ENCODE measurements at places on chromosomes 3 and 15.

GRCh38 chr3:19644405-19644804, 289.6 kb downstream of the EFHB start:
- no peak for DNase-seq

DNA sequence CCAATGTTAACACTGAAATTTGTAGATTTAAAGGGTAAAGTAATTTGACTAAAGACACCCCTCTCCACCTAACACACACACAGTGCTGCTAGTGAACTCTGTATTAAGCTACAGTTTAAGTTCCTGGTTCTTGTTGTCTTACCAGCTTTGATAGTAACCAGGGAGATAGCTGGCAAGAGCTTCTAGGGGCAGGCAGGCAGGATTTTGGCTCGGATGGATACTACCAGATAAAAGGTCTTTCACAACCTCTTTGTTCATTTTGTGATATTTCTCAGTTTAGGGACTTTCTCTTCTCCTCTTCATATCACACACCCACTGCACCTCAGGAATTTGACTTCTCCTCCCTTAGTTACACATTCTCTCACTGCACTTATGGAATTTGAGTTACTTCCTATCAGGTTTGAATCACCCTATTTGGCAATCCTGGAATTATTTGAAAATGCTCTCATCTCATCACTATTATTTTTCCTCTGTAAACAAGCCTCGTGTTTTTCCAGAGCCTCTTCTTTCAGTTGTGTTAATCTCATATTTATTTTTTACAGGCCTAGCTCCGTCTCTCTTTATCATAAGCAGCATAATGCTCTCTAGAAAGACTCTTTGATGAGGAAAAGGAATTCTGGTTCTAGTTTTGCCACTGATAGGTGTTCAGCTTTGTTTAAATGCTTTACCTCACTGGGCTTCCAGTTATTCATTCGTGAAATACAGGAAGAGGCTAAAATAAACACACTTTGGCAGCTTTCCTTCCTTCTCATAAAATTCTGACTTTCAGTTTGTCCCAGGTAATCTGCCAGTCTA, 23.0 kb upstream of the CLDN1 start:
- no peak for DNase-seq

GRCh38 chr3:163785693-163786092, 1292.6 kb downstream of the SI start:
- DNase-seq, result no peak

GRCh38 chr15:74954515-74954914, 2.1 kb downstream of the RPP25 start:
- DNase-seq, result peak; percentile 50

- DNase-seq, result no peak
Measured at GRCh38 chr3:133547432-133548041, 25.9 kb upstream of the CDV3 start.

GRCh38 chr15:81941479-81941878, 104.3 kb downstream of the MEX3B start:
- peak; percentile 30 for DNase-seq

DNA sequence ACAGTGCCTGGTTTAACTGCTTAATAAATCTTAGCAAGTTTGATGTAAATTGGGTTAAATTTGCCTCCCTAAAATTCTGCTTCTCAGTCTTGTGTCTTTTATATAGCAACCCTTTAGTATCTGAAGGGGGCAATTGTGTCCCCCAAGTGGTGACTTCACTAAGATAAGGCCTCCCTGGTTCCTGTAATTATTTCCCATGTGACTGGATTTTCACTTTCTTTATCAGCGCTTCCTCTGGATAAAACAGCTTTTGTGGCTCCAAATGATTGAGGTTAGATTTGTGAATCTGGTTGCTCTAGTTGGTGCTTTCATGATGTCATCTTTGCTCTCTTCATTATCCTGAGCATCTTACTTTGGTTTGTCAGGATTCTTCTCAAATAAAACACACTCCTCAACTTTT, 334.3 kb upstream of the CTDSPL start:
- DNase-seq, result no peak

GRCh38 chr3:107760144-107760543, 237.4 kb downstream of the BBX start:
- no peak for DNase-seq

GRCh38 chr15:68551296-68551635, 27.5 kb upstream of the CORO2B start:
- no peak for DNase-seq

DNA sequence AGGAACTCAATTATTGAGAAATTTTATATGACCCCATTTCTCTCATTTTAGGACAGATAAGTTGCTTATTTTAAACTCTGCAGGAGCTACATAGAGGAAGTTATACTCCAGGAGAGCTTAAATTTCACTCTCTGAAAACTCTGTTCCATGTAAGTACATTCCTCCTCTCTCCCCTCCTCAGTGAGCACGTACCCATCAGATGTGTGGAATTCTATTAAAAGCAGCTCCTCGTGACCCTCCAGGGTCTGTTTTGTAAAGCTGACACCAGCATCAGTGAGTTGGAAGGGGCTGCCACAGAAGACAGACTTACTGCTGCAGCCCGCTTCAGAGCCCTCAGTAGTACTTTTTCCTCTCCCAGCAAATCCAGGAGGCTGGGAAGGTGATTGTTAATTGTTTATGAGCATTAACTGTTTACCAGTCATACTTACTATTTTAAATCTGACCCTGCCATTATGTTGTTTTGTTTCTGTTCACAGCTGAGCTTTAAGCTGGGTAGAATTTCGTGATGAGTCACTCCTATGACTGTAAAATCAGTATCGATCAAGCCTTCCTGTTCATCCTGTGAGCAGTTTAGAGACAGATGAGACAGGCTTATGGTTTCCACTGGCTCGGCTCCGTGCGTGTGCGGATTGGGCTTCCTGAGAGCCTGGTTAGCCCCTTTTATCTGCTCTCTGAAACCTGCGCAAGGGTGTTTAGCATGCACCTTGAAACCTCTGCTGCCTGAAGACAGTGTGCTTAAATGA, 20.4 kb downstream of the IGF1R start:
- no peak for DNase-seq

GRCh38 chr15:39700375-39700700, 82.3 kb downstream of the FSIP1 start:
- DNase-seq, result no peak

GRCh38 chr3:45055411-45056143, 29.5 kb downstream of the CLEC3B start:
- DNase-seq, result no peak

GRCh38 chr15:60399931-60400330, 2.1 kb upstream of the ANXA2 start:
- no peak for DNase-seq

GRCh38 chr3:139267300-139268246, 76.2 kb upstream of the MRPS22 start:
- DNase-seq, result no peak

DNA sequence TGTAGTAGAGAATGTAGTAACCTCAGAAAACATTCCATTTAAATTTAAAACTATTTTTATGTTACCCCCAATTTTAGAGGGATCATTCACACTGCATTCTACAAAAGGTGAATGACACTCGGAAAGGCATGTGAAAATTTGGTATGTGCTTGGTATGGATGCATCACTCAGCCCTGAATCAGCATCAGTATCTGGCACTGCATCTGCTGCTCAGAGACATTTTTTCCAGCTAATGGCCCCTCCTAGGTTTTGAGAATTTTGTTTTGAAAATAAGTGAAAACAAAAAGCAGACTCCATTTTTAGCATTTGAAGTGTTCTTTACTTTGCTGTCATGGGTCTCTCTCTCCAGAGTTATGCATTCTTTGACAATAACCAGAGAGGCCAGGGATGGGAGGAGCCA, 15.6 kb upstream of the WWTR1 start:
- DNase-seq, result no peak

DNA sequence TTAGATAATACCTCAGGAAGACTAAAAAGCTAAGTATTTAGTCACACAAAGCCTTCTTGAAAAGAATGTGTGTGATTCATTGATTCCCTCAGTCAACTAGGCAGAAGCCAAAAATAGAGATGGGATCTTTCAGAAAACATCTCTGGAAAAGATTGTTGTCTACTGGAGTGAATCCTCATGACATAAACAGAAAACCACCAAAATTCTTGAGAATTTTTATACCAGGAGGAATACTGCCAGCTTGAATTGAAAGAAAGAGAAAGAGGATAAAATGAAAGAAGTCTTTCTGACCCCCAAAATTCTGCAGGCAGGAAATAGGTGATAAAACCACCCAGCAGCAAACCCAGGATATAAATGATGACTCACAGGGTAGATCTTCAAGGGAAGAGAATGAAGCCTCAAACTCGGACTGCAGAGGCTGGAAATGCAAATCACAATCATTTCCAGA, 363.1 kb upstream of the PLSCR5 start:
- no peak for DNase-seq

- no peak for DNase-seq
Measured at GRCh38 chr3:72270072-72270681, 485.2 kb upstream of the PROK2 start.

GRCh38 chr3:170344971-170345370, 12.5 kb upstream of the SKIL start:
- no peak for DNase-seq

DNA sequence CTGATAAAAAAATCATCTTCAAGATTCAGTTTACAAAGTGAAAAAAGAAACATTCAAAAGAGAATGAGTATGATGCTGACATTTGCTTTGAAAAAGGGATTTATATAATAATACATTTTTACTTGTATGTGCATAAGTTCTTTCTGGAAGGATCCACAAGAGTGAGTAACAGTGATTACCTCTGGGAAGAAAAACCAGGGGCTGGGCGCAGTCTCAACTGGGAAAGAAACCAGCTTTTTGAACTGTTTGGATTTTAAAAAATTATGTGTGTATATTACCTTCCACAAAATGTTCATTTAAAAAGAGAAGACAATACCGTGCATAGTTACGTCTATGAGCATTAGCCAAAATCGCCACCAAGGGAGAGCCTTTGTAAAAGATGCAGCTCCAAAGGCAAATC, 1.3 kb downstream of the CLEC3B start:
- no peak for DNase-seq

DNA sequence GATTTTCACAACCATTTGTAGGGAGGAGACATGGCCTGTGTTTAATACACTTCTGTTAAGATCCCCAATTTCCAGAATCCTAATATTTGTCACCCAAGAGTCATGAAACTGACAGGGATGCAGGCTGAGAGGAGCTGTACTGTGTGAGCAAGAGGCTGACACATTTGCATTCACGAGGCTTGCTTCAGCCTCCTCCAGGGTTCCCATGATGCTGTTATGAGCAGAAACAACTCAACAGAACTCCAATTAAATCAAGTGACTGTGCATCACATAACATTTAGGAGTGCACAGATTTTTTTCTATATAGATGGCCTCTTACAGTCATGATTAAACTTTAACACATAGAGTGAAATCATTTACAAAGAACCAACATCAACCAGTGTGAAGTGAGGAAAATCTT, 292.3 kb upstream of the STT3B start:
- no peak for DNase-seq

DNA sequence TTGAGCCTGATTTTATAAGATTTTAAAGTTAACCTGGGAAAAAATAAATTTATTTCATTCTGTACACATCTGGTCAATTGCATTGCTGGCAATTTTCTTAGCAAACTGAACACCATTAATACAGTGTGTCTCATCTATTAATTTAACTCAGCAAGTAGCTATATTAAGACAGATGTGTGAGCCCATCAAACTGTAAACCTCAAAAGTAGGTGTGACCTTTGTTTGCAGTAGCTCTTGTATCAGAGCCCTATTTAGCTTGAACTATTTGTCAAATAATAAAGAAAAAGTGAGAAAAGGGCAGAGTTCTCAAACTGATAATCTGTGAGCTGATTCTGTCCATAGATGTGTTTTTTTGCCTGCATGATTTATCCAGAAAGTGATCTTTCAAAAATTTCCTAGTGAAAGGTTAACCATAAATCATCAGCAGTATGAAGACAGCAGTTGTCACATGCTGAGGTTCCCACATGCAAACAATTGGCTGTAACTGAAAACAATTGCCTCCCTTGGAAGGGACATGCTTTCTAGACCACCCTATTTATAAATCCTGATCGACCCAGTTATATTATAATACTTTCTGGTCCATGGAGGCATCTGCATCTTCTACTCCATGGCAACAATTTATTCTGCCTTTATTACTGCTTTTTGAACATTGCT, 646.5 kb downstream of the NSUN3 start:
- DNase-seq, result no peak

DNA sequence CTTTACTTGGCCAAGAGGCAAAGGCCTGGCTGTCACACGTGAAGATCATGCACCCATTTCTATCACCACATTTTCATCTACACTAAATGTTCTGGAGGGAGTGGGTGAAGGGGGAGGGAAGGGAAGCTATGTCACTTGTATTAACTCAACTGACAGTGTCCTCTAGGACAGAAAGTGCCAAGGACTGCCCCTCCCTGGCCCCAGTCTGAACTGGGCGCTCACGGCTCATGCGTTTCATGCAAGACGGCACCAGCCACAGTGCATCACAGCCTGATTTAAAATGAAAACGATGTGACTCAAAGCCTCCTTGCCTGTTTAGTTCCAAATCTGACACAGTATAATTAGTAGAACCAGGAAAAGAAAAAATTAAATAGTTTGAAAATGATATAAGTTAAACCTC, 20.8 kb upstream of the RAD18 start:
- no peak for DNase-seq

- no peak for DNase-seq
Measured at GRCh38 chr15:88344786-88345185, 88.2 kb upstream of the NTRK3 start.

DNA sequence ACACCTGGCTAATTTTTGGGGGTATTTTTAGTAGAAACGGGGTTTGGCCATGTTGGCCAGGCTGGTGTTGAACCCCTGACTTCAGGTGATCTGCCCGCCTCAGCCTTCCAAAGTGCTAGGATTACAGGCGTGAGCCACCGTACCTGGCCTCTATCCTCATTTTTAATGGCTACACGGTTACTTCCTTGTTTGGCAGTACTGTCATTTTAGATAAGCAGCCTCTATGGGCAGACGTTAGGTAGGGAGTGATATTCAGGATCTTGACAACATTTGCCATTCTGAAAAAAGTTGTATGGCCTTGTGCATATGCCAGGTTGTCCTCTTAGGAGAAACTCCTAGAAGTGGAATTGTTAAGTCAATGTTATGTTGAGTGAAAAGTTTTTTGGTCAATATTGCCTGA, 141.7 kb downstream of the ITPR1 start:
- no peak for DNase-seq

- DNase-seq, result no peak
Measured at GRCh38 chr3:146705225-146705624, 100.1 kb upstream of the PLSCR5 start.

DNA sequence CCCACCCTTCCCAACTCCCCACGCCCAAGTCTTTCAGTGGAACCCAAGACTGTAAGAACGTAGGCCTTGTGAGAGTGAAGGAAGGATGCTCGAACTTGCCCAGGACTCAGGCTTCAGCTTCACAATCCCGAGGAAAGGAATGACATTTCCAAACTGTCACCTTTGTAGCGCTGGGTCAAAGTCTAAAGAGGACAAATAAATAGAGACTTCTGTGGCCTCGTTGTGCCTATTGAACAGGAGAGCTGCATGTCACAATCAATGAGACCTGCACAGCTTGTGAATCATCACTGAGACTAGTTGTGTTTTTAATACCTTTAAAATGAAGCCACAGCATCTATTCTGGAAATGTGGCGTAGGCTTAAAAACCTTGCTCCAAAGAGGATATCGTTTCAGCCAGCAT, 222.8 kb upstream of the ST8SIA2 start:
- DNase-seq, result no peak

All from brain (organoid and tissue), 16 donors.